Astrocyte (in vitro differentiated cells and primary cell): ENCODE measurements at places on chromosomes 6 and 20. TPM values are rescaled to one million over a fixed set of nuclear protein-coding genes. Genes with fewer than 3 reads are reported as not detected.

GRM4 gene
- 0.30 and 0.34 TPM in 2 replicates for total RNA-seq

WFDC11 gene
- total RNA-seq: not detected in 2 replicates

RBCK1 gene
- 124 and 138 TPM in 2 replicates for total RNA-seq

ANGPT4 gene
- total RNA-seq: 0.05 and 0.12 TPM in 2 replicates

BNIP5 gene
- not detected in 2 replicates for total RNA-seq

GPR63 gene
- total RNA-seq: 1.6 and 1.8 TPM in 2 replicates

HLA-F gene
- 6.0 and 7.4 TPM in 2 replicates for total RNA-seq

TSPO2 gene
- total RNA-seq: not detected in 2 replicates

METTL24 gene
- 0.36 and 0.75 TPM in 2 replicates for total RNA-seq

DZANK1 gene
- 2.3 and 3.0 TPM in 2 replicates for total RNA-seq

CHMP4B gene
- total RNA-seq: 85.0 and 90.6 TPM in 2 replicates

GLP1R gene
- not detected in 2 replicates for total RNA-seq

CDSN gene
- total RNA-seq: 0.22 and 0.27 TPM in 2 replicates

BRPF3 gene
- total RNA-seq: 28.8 and 32.0 TPM in 2 replicates

ENTPD6 gene
- 50.7 and 57.8 TPM in 2 replicates for total RNA-seq

LHFPL5 gene
- total RNA-seq: not detected in 2 replicates

SMOC2 gene
- 0.93 and 1.8 TPM in 2 replicates for total RNA-seq

JPH2 gene
- total RNA-seq: 18.1 and 18.5 TPM in 2 replicates

EYS gene
- 0.07 and 0.16 TPM in 2 replicates for total RNA-seq

RAB23 gene
- total RNA-seq: 21.4 and 22.3 TPM in 2 replicates

MATN4 gene
- total RNA-seq: 0.19 and 0.20 TPM in 2 replicates

ZNF391 gene
- total RNA-seq: 6.0 and 7.2 TPM in 2 replicates

PDSS2 gene
- total RNA-seq: 7.3 and 7.7 TPM in 2 replicates

SLC22A2 gene
- total RNA-seq: not detected in 2 replicates

UBE2V1 gene
- total RNA-seq: 136 and 139 TPM in 2 replicates

DLL1 gene
- total RNA-seq: 1.6 and 2.0 TPM in 2 replicates

SLC17A5 gene
- 25.5 and 30.6 TPM in 2 replicates for total RNA-seq

HSPA12B gene
- not detected in 2 replicates for total RNA-seq

PNPLA1 gene
- total RNA-seq: not detected in 2 replicates

MEI4 gene
- 0.54 and 0.58 TPM in 2 replicates for total RNA-seq

LST1 gene
- not detected in 2 replicates for total RNA-seq
